Stimulated activated CD8-positive, alpha-beta memory T cell treated with anti-CD3 and anti-CD28 coated beads, Interleukin-2, amount 100 ng/mL, for 1 hour (primary cell): ENCODE measurements at places on chromosomes 5 and 9.

GRCh38 chr5:96149546-96149945 lies 187.9 kb upstream of the ELL2 start:
- DNase-seq, result no peak

DNA sequence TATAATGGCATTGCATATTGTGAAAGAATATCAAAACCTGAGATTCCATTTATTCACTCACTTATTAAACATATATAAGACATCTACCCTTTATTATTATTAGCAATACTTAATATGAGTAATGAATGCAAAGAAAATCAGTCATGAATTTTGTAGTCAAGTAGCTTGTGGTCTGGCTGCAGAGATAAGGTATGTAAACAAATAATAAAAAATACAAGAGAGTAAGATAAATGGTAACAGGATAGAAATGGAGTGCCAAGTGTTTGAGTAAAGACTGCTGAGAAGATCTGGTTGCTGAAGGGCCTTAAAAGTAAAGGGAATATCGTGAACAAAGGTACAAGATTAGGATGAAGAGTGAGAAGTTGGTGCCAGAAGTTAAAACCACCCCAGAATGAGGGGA lies 18.4 kb downstream of the TRIM32 start:
- DNase-seq, result no peak

- no peak for DNase-seq
Measured at GRCh38 chr5:107272954-107273353, 397.8 kb downstream of the EFNA5 start.

GRCh38 chr5:172164769-172165212 lies 23.2 kb downstream of the STK10 start:
- DNase-seq, result no peak

GRCh38 chr5:122965111-122965510 lies 71.4 kb downstream of the PPIC start:
- no peak for DNase-seq

GRCh38 chr9:99057665-99058625 lies 47.0 kb upstream of the TGFBR1 start:
- DNase-seq, result peak; percentile 42

GRCh38 chr5:143693651-143694252 lies 118.2 kb upstream of the HMHB1 start:
- DNase-seq, result no peak

DNA sequence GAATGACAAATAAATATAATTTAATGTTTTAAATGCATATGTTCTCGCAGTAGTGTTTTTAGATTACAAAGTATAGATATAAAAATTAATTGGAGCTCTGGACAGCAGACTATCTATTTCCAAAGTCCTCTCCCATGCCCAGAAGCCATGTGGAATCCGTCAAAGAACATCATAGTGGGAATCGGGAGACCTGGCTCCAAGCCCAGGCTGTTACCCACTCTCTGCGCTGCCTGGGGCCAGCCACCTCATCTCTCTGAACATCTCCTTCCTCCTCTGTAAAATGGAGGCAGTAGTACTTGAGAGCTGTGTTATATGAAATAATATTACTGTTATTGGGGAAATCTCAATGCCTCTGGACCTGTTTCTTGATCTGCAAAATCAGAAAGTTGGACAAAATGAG lies 58.1 kb upstream of the SLC30A5 start:
- no peak for DNase-seq

- DNase-seq, result no peak
Measured at GRCh38 chr5:98099448-98100105, 673.9 kb upstream of the RGMB start.

DNA sequence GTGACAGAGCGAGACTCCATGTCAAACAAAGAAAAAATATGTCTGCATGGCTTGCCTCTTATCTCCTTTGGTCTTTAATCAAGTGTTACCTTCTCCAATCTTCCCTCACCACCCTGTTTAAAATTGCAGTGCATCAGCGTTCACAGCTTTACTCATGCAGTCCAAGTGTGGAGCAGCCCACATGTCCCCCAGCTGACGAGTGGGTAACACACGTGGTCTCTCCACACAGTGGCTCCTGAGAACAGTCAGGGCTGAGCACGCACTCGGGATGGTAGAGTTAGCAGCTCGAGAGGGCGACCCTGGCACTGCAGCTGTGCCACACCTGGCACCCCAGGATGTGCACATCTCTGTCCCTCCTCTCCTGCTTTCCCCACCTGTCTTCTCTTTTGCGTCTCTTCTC lies 25.9 kb upstream of the CFAP157 start:
- DNase-seq, result no peak

DNA sequence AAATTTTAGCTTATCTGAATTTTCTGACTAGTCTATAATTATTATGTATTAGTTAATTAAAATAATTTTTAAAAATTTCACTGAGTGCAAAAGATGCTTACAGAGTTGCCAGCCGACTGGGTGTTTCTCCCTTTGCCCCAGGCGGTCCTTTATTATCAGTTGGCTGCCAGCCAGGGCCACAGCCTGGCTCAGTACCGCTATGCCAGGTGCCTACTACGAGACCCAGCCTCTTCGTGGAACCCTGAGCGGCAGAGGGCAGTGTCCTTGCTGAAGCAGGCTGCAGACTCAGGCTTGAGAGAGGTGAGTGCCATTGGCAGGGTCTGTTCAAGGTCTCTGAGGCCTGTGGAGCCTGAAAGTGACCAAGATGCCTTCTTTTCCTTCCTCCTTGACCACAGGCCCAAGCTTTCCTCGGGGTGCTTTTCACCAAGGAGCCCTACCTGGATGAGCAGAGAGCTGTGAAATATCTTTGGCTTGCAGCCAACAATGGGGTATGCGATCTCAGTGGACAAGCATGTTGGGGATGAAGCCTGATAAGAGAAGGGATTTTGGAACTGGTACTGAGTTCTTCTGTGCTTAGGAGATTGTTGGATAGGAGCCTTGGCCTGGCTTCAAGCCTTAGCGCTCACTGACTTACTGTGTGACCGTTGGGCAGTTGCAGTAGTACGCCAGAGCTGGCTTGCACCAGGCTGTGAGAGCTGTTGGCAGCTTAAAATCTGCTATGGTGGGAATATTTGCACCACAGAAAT lies 10.6 kb downstream of the DELE1 start:
- DNase-seq, result no peak
